RWPE2 (cell line): ENCODE measurements at places on chromosomes 16 and 17.

- no peaks in the 10 kb centered on the region for H3K27me3 ChIP-seq
- DNase-seq, result peak; percentile 65
- peak overlapping the region; percentile 81 for H3K4me3 ChIP-seq
These were observed 794 bp upstream of the CPNE7 start for GRCh38 chr16:89574681-89575246.

DNA sequence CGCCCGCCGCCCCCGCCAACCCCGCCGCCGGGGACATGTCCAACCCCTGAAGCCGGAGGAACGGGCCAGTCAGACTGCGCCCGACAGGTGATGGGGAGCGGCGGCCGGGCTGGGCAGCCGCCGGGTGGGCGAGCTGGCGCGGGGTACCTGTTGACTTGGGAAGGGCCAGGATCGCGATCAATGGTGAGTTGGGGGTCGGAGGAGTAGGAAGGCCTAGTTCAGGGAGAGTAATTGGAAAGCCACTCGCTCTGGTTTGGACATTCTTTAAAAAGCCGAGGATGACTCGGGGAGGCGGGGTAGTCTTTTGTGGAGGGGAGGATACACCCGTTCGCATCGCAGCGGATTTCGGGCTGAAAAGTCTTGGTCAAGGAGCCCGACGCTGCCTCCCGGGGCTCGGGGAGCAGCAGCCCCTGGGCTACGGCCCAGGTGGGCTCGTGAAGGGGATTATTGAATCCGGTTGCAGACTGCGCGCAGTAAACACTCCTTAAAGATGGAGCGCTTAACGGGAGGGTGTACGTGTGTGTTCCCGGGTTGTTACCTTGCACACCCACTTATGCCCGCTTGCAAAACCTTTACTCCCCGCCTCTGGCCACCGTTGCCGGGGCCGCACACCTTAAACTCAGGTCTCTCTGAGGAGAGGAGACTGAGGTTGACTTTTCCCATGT, 123.8 kb downstream of the GOSR1 start:
- H3K4me3 ChIP-seq, result peak overlapping the region; percentile 90
- peaks cover 3% of the 10 kb centered on the region for H3K4me1 ChIP-seq
- no peaks in the 10 kb centered on the region for H3K36me3 ChIP-seq

GRCh38 chr16:51607201-51607651, 456.2 kb upstream of the SALL1 start:
- H3K36me3 ChIP-seq, result no peaks in the 10 kb centered on the region
- DNase-seq, result no peak
- no peak overlapping the region for H3K27ac ChIP-seq

DNA sequence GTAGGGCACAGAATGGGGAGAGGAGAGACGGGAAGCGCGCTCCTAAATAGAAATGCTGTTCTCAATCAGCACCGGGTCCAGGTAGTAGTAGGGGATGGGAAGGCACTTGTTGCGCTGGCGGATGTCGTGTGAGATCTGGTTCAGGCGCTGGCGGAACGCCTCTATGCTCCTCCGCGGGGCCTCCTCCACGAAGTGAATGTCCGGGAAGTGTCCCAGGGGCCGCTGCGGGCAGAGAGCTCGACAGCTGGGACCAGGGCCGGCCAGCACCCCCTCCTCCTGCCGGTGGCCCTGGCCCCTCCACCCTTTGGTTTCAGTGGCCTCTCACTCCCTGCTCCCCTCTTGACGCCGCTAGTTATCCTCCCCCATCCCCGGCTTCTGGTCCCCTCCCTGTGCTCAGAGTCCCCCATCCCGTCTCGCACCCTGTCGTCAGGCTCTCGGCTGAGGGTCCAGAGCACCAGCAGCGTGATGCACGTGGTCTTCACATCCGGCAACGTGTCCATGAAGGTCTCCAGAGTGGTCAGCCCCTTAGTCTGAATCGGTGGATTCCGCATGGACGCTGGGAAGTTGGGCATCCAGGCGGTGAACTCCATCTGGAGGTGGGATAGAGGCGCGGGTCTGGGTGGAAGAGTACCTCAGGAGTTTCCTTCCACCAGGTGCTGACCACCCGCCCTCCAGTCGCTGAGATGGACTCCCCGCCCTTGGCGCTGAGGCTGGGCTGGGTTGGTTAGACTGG, 14.6 kb downstream of the ALOX12B start:
- no peak overlapping the region for H3K4me3 ChIP-seq
- H3K36me3 ChIP-seq, result no peaks in the 10 kb centered on the region

DNA sequence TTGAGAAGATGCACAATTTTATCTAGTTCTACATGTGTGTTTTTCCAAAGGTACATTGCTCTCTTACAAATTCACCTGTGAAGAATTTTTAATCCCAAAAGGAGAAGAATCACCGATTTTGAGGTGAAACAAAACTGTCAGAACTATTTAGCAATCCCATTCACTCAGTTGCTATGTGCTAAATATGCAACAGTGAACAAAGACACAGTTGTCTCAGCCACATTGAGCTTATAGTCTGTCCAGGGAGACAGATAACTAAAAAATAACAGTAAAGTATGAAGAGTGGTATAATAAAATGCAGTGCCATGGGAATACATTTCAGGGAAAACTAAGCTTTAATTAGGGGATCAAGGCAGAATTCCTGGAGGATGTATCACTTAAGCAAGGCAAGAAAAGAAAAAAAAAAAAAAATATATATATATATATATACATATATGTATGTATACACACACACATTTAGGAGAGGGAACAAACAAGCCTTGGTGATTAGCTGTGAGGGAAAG, 110.4 kb downstream of the SPAG9 start:
- no peaks in the 10 kb centered on the region for H3K27me3 ChIP-seq
- peaks cover 71% of the 10 kb centered on the region for H3K36me3 ChIP-seq
- no peak overlapping the region for H3K4me3 ChIP-seq
- DNase-seq, result no peak

GRCh38 chr17:44693609-44694008, 4.0 kb upstream of the CCDC43 start:
- peaks cover under 1% of the 10 kb centered on the region for H3K4me1 ChIP-seq
- H3K36me3 ChIP-seq, result no peaks in the 10 kb centered on the region
- no peaks in the 10 kb centered on the region for H3K27me3 ChIP-seq
- no peak overlapping the region for H3K4me3 ChIP-seq
- H3K27ac ChIP-seq, result no peak overlapping the region

DNA sequence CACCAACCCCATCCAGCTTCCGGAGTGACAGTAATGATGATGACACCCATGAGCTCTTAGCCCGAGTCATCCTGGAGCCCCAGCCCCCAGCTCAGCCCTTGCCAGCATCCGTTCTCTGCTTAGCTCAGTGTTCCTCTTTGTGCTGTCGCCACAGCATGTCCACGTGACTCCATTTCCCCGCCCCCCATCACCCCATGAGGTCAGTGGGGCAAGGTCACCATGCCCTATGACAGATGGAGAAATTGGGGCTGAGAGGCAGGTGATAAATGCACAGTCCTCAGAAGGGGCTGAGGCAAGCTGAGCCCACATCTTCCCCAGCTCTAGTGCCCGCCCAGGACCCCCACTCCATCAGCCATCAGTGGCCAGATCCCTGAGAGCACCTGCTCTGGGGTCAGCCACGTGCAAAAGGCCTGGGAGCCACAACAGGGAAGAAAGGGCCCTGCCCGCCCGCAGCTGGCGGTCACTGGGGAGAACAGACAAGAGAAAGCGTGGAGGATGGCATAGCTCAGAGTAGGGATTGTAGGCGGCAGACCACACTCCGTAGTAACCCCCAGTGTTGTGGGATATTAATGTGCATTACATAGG, 17.1 kb downstream of the ITGB4 start:
- no peaks in the 10 kb centered on the region for H3K27me3 ChIP-seq
- peak overlapping the region; percentile 6 for H3K27ac ChIP-seq
- no peak for DNase-seq
- H3K4me3 ChIP-seq, result no peak overlapping the region
- H3K36me3 ChIP-seq, result peaks cover 98% of the 10 kb centered on the region
- no peaks in the 10 kb centered on the region for H3K4me1 ChIP-seq

DNA sequence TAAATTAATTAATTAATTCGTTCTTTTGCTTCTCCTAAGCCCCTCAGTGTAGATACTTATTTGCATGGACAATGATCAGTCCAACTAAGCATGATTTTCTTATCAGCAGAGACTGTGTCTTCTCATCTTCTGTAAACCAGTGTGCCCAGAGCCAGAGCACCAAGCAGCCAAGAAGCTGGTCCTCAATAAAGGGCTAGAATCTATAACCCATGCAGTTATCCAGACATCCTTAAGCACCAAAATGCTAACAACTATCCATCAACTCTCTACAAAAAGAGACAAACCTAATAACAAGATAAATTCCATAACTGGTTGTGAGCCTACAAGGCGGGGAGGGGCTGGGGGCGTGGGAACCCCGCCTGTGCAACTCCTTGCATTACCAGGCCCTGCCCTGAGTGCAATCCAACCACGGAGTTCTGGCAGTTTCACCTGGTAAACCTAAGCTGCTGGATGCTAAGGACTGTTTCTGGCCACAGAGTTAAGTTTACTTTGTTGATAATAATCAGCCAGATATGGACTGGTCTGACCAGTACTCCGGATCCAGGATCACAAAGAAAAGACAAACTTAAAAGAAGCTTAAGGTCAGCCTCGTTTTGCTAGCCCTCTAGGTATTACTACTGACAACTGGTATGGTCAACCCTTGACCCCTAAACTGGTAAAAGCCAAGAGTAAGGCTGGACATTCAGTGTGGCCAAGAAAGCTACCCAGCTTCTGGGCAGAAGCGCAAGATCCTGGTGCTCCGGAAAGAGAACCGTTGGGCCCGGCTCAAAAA, 51.5 kb downstream of the ZFHX3 start:
- no peak for DNase-seq
- no peaks in the 10 kb centered on the region for H3K27me3 ChIP-seq
- H3K36me3 ChIP-seq, result peaks cover 3% of the 10 kb centered on the region; the same call in 1 of the 2 replicates
- no peak overlapping the region for H3K4me3 ChIP-seq

GRCh38 chr16:12398029-12398682, 405.5 kb downstream of the CPPED1 start:
- no peaks in the 10 kb centered on the region for H3K36me3 ChIP-seq
- DNase-seq, result no peak
- no peak overlapping the region for H3K27ac ChIP-seq
- no peaks in the 10 kb centered on the region for H3K4me1 ChIP-seq
- no peak overlapping the region for H3K4me3 ChIP-seq

GRCh38 chr17:7538891-7539545, 9.8 kb upstream of the TNFSF12 start:
- no peak overlapping the region for H3K4me3 ChIP-seq
- H3K27ac ChIP-seq, result no peak overlapping the region
- no peaks in the 10 kb centered on the region for H3K36me3 ChIP-seq
- H3K4me1 ChIP-seq, result no peaks in the 10 kb centered on the region
- no peaks in the 10 kb centered on the region for H3K27me3 ChIP-seq

- H3K4me3 ChIP-seq, result peak within 1 kb of the TSS; percentile 83
- H3K36me3 ChIP-seq, result peaks cover 30% of the 10 kb centered on the region
- no peak for DNase-seq
- no peaks in the 10 kb centered on the region for H3K27me3 ChIP-seq
These were observed at the start of gene EME2 for GRCh38 chr16:1772362-1772907. Gene EME2 (plus strand): TSS chr16:1772810. CDS start chr16:1773228, 418 bp downstream.

GRCh38 chr17:59329176-59330052, 2.0 kb upstream of the YPEL2 start:
- peaks cover 10% of the 10 kb centered on the region for H3K4me1 ChIP-seq
- no peaks in the 10 kb centered on the region for H3K36me3 ChIP-seq
- no peaks in the 10 kb centered on the region for H3K27me3 ChIP-seq
- H3K4me3 ChIP-seq, result no peak overlapping the region
- no peak for DNase-seq

- H3K27ac ChIP-seq, result no peak overlapping the region
- H3K36me3 ChIP-seq, result no peaks in the 10 kb centered on the region
- H3K27me3 ChIP-seq, result no peaks in the 10 kb centered on the region
- H3K4me3 ChIP-seq, result no peak overlapping the region
These were observed 22.5 kb upstream of the DNAI2 start for GRCh38 chr17:74251569-74251968.

DNA sequence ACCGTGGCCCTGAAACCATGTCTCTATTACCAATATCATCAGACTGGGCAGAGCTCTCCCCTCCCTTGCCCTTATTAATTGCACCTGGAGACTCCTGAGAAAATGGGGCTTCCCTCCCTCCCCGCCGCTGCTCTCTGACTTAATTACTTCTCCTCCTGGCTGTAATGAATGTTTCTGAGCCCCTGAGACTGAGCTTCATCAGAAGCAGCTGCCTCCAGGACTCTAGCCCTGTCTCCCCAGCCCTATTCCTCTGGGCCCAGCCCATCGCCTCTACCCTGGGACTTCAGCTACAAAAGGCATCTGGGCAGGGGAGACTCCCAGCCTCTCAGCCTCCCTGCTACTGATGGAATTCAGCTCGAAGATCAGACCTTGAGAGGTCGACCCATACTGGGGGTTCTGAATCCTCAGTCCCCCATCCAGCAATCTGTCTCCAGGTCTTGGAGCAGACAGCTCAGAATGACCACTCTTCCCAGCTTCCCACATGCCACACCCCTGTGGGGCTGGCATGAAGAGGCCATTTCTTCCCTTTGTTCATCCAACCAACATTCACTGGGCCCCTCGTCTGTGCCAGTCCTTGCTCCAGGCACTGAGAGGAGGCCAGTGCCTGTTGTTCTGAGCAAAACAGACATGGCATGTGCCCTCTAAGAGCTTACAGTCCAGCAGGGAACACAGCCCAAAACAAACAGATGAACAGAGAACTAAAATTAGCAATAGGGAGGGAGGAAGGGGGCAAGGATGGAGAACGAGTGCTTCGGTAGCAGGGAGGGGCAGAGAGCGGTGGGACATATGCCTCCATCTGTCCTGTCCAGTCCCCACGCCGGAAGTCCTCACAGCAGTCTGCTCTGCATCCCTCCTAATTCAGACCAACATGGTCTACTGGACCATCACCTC, 17.0 kb upstream of the NAGS start:
- H3K4me1 ChIP-seq, result no peaks in the 10 kb centered on the region
- no peak overlapping the region for H3K27ac ChIP-seq
- no peak for DNase-seq
- H3K36me3 ChIP-seq, result no peaks in the 10 kb centered on the region
- peaks cover 31% of the 10 kb centered on the region for H3K27me3 ChIP-seq

DNA sequence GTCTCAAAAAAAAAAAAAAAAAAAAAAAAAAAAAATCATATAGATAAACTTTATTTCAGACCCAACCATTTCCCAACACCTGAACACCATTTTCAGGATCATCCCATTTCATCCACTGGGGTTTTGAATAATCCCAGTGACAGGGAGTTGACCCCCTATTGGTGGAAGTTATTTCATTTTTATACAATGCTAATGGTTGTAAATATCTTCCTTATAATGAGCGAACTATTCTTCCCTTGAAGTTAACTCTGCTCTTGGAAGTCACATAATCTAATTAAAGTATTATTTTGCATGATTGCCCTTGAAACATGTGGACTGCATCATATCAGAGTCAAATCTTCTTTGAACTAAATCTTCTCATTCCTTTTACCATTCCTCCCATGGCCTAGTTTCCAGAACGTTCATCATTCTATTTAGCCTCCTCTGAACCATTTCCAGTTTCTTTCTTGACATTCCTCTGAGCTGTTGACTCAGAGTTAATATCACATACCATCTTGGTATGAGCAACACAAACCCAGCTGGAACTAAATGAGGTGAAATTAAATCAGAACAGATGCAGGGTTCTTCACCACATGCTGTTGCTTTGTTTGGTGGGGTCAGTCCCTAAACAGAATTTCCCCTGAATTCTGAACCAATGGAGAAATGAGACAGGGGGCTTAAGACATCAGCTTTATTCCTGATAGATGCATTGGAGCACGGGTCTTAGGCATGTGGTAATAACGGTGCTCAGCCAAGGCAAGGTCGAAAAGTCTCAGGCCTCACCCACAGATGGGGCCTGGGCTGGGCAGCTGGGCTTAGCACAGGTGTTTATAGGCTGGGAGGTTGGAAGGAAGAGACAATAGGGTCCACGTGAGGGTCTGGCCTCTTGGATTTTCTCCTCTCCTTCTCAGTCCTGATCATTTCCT, 8.9 kb downstream of the HSD17B2 start:
- peaks cover 4% of the 10 kb centered on the region for H3K4me1 ChIP-seq
- no peaks in the 10 kb centered on the region for H3K27me3 ChIP-seq
- DNase-seq, result no peak
- no peak overlapping the region for H3K27ac ChIP-seq
